ENCODE measurements at places on chromosomes 12 and 14. TPM values are rescaled to one million over a fixed set of nuclear protein-coding genes. Genes with fewer than 3 reads are reported as not detected.

DNA sequence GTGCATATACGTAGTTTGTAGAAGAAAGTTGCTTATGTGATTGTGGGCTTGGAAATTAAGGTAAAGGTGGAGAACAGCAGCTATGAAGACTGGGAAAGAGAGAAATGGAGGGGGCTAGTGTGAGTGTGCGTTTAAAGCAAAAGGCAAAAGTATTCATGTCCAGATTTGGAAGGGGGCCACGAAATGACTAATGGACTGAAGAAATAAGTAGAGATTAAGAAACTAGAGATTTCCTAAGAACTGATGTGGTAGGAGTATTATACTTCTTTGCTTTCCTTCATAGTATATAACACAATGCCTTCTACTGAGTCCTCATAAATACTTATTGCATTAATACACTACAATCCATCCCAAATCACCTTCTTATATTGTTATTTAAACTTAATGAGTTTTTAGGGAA is 298.6 kb upstream of the NOVA1 start:
- DNase-seq, result no peak

Gene C12orf50
- total RNA-seq, result not detected

Gene ASPG
- not detected for total RNA-seq

Gene P2RX2
- not detected for total RNA-seq

DNA sequence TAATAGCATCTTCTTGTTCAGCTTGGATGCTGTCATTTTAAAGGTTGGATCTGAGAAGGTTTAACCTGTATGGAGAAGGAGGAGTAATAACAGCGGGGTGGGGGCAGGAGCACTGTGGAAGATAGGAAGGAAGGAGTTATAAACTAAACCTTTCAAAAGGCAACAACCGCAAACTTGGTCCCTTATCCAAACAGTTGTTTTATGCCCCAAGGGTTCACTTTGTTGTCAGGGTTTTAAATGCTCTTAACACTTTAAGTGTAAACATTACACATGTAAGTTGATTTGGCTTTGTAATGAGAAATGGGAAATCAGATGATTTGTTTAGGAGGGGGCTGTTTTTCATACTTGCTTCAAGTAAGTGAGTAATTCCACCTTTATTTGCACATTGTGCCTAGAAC is 3.0 kb downstream of the NPAS3 start:
- DNase-seq, result no peak

DNA sequence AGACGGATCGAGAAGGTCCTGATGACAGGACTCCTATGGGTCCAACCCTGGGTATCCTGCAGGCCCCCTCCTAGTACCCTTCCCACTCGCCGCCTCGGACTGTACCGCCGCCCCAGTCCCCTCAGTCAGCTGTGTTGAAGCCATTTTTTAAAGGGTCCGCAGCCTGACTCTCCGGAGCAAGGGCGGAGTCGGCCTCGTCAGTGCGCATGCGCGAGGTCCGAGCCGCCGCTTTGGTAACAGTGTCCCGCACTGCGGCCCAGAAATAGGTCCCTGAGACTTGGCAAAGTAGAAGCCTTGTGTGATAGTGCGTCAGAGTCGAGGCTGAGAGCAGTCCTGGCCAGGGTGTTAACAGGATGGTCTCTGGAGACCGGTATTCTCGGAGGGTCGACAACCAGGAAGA is 769.0 kb upstream of the ALG10B start:
- no peak for DNase-seq

- DNase-seq, result no peak
Measured at GRCh38 chr12:51797301-51797700, 51.2 kb downstream of the FIGNL2 start.

DNA sequence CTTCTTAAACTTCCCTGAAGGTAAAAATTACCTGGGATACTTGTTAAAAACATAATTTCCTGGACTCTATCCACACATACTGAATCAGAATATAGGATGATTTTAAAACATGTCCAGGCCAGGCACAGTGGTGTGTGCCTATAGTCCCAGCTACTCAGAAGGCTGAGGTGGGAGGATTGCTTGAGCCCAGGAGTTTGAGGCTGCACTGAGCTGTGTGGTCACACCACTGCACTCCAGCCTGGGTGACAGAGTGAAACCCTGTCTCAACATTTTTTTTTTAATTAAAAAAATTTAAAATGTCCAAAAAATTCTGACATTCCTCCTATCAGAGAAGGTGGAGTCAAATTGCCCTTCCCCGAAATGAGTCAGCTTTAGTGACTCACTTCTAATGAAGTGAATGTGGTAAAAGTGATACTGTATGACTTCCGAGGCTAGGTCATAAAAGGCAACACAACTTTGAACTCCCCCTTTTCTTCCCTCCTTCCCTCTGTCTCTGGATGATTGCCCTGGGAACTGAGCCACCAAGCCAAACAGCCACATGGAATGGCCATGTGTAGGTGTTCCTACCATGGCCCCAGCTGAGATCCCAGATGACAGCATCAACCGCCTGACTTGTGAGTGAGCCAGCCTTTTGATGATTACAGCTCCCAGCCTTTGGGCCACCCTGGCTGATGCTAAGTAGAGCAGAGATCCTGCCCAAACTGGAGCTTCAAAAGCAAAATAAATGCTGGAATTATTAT is 36.3 kb downstream of the LIMA1 start:
- peak; percentile 97 for DNase-seq

DNA sequence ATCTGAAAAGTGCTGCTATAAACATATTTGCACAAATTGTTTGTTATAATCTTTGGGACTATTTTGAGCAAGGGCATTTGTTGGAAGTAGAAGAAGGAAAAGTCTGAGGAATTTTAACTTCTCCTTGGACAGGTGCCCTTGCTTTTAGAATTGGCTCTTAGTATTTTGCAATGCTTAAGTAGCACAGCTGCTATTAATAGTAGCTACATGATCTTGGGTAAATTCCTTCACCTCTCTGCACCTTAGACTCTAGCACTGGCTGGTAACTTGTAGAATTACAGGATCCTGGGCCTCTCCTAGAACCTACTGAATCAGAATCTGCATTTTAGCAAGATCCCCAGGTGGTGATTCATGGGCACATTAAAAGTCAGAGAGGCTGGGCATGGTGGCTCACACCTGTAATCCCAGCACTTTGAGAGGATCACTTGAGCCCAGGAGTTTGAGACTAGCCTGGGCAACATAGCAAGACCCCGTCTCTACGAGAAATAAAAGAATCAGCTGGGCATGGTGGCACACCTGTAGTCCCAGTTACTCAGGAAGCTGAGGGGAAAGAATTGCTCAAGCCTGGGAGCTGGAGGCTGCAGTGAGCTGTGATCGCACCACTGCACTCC is 10.8 kb upstream of the TMEM120B start:
- DNase-seq, result no peak

Gene PYGL
- total RNA-seq, result 37.5 TPM

Gene FAM234B
- 4.6 TPM for total RNA-seq

GRCh38 chr14:58665773-58666500 is 28.2 kb downstream of the DACT1 start:
- no peak for DNase-seq

GRCh38 chr14:103101963-103102688 is 7.6 kb downstream of the EXOC3L4 start:
- DNase-seq, result no peak

GRCh38 chr12:15732341-15733061 is 56.7 kb downstream of the EPS8 start:
- no peak for DNase-seq

DNA sequence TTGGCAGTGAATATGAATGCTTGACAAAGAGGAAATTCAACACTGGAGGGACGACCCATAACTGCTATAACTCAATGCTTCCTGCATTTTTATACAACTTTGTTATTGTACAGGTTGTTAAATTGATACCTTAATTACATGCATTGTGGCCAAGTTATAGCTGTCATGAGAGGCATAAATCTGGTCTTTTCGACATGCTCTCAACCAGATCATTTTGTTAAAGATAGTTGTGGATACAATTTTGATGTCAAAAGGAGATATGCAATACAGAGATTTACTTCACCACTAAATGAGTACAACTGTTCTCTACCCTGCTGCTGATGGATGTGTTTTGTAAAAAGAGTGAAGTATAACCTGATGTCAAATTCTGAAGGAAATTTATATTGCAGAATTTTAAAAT is 946.0 kb downstream of the GALC start:
- DNase-seq, result no peak

DNA sequence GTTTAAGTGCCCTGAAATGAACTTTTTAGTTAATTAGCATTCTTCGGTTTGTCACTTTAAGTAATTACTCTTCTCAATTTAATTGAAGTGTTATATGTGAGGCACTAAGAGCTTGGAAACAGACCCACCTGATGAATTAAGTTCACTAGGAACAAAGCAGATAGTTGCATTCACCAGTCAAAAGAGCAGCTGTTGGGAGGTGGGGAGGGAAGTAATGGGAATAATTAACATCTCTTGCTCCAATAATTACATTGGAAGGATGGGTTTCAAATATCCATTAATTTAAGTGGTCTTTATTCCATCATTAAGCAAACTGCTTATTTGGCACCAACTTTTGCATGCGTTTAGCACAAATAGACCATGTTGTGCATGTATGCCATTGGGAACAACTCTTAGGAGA is 667.2 kb downstream of the GALC start:
- DNase-seq, result no peak

- DNase-seq, result no peak
Measured at GRCh38 chr14:95683793-95684192, 2.4 kb upstream of the TCL1B start.

Gene NDRG2
- not detected for total RNA-seq

DNA sequence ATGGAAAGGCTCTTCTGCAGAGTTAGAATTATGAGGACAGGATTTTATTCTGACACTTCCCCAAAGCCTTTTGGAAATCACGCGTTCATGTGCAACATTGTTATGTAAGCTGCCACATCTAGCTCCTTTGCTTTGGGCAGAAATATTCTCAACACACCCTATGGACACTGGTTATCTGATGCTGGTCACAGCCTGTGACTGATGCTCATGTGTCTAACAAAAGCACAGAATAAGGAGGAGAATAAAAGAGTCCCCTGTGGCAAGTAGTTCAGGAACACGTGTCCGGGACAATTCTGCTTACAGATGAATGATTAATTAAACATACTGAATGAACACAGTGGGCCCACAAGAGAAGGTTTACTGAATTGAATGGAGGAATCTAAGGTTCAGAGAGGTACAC is 22.1 kb downstream of the FOXN3 start:
- no peak for DNase-seq

- peak; percentile 73 for DNase-seq
Measured at GRCh38 chr12:48815126-48816110, 2.9 kb upstream of the CACNB3 start.

Gene PPP1R36
- total RNA-seq, result 0.25 TPM

DNA sequence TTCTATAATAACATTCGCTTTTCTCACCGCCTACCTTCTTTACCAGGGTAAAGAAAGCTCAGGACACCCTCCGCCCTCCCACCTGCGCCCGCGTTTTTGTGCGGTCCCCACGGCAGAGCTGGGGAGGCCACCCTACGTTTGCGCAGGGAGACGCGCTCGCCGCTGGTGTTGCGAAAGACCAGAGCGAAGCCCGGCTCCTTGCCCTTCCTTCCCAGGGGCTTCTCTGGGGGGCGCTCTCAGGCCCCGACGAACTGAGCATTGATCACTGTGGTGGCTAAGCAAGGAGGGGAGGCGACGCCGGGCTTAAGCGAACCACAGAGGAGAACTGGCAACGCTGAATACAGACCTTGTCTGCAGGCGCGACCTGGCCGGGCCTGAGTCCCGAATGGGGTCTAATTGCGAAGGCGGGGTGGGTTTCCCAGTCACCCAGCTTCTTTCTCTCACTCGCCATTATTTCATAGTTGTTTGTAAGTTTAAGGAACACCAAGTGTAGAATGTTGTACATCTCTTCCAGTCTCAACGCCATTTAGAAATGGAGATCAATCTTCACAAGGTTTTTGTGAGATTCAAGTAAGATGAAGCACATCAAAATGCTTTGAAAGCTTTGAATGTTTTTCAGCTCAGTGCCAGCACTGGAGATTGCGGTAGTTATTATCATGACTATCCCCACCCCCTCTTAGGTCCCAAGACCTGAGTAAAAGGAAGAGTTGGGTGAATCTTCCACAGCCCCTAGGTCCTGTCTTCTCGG is 1.7 kb upstream of the NKX2-1 start:
- no peak for DNase-seq

Gene NGB
- total RNA-seq, result not detected

Gene KIF26A
- not detected for total RNA-seq

Gene PIP4K2C
- 22.6 TPM for total RNA-seq

DNA sequence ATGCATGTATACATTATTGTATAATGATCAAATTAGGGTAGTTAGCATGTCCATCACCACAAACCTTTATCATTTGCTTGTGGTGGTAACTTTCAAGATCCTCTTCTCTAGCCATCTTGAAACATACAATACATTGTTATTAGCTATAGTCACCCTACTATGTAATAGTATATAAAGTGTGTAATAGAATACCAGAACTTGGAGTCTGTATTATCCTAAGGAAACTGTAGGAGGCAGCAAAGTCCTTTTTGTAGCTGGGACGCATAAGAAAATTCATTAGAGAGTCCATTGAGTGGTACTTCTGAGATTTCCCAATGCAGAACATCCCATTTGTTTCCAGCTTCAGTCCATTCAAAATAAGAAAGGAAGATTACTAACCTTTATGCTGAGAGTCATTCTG is 325.9 kb upstream of the LRFN5 start:
- DNase-seq, result no peak

Gene RNASE1
- not detected for total RNA-seq

DNA sequence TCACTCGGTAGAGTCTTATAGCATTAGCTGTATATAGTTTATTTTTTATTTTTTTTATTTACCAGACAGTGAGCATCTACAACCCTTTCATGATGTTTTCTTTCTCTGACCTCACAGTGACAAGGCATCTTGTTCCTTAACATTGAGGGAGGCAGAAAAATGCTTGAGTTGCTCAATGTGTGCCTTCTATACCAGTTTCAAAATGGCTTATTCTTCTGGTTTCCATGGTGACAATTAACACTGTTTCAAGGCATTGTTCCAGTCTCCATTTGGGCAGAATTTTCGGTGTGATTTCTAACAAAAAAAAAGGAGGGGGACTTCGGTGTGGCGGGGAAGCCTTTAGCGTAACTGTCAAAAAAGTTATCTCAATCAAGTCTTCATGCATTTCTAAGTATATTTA is 209.7 kb upstream of the NPAS3 start:
- no peak for DNase-seq

- peak; percentile 59 for DNase-seq
Measured at GRCh38 chr12:69639400-69640016, 28.8 kb upstream of the LRRC10 start.

Gene GSG1
- 0.79 TPM for total RNA-seq

GRCh38 chr12:81896771-81897170 is 137.6 kb upstream of the PPFIA2 start:
- no peak for DNase-seq

DNA sequence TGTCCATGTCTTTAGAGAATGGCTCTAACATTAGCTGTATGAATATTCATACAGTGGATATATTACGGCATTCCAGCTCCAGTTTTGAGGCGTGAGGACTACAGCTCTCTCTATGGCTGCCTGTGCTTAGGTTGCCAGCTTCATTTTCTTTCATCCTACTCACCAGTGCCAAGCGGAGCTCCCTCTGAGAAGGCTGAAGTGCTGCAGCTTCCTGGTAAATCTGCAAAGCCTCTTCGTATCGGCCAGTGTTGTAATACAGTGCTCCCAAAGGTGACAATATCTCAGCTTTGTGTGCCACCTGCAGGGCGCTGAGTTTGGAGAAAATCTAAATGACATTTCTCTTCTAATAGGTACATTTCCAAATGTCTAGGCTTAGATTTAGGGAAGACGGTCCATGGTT is 19.8 kb upstream of the OVCH1 start:
- DNase-seq, result no peak

GRCh38 chr14:96567289-96567899 is 65.2 kb downstream of the PAPOLA start:
- peak; percentile 50 for DNase-seq

GRCh38 chr12:95701275-95701674 is 89.3 kb downstream of the NTN4 start:
- peak; percentile 5 for DNase-seq
